ENCODE measurements at places on chromosomes 4 and X.

DNA sequence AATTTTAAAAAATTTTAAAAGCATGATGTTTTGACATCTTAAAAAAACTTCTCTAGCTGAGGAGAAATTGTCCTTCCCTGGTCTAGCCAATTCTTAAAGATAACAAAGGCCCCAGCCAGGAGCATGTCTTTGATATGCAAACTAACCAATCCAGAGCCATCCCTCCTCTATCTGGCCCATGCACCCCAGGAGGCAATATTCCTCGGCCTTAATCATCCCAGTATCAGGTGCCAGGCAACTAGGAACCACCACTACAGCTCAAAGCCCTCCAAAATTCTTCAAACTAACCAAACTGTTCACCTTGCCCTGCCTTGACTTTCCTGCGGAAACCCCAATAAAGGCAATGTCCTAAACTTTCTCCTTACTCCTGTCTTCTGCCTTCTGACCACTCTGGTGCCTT is 97.8 kb upstream of the USP9X start:
- no peak for DNase-seq

DNA sequence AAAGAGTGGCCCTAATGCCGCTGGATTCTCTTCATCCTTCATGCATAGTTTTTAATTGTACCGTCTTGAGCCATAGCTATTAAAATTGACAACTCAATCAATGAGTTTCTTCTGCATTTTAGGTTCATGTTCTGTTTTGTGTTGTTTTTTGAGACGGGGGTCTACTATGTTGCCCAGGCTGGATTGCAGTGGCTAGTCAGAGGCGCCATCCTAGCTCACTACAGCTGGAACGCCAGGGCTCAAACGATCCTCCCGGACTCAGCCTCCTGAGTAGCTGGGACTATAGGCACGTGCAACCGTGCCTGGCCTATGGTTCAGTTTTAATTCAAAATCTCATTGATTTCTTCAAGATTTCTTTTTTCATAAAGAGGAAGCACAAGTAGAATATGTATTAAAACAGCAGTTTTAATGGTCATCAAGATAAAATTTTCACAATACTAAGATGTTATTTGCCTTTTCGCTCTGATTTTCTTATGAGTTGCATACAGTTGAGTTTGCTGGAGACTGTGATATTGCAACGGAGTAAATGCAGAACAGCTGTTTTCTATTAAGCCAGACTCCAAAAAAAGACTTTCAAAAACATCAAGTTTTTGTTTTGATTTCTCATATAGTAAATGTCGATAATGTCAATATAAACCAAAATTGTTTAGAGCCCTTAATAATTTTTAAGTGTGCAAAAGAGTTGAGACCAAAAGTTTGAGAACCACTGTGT is 1.1 kb upstream of the STX18 start:
- no peak for DNase-seq

- DNase-seq: no peak
Measured at GRCh38 chr4:59258002-59258401, 1942.1 kb upstream of the ADGRL3 start.

GRCh38 chrX:13428053-13428786 is 108.4 kb upstream of the ATXN3L start:
- no peak for DNase-seq

DNA sequence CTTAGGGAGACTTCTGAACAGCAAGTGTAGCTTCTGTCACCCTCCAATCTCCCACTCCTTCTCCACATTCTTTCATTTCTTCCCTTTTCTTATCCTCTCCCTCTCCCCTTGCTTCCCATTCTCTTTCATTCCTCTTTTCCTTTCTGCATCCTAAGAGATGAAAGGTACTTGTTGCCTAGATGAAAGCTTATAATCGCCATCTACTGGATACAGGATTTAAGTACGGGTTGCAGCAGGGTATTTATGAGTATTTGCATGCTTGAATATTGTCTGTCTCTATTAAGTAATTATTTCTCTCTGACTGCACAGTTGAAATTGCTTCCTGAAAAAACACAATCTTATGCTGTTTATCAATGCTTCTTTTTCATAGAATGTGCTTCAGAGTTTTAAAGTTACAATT is 174.0 kb upstream of the TENT5D start:
- DNase-seq: no peak

- no peak for DNase-seq
Measured at GRCh38 chrX:46953137-46953527, 40.9 kb downstream of the JADE3 start.

DNA sequence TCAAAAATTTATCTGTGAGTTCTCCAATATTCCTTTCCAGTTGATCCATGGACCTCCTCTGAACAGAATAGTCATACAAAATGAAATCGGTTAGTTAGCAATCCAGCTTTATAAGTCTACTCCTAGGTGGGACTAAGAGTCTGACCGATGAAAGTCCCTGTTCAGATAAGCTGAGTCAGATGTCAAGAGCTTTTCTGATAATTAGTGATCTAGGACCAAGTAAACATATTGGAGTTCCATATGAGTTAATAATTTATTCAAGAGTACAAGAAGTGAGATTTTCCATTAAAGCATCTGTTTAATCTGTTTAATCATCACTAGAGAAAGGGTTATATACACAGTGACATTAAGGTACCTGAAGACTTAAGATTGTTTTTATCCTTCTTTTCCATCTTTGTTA is 74.7 kb downstream of the UGT8 start:
- DNase-seq: no peak

- no peak for DNase-seq
Measured at GRCh38 chrX:126167560-126167959, 1.5 kb upstream of the DCAF12L2 start.

DNA sequence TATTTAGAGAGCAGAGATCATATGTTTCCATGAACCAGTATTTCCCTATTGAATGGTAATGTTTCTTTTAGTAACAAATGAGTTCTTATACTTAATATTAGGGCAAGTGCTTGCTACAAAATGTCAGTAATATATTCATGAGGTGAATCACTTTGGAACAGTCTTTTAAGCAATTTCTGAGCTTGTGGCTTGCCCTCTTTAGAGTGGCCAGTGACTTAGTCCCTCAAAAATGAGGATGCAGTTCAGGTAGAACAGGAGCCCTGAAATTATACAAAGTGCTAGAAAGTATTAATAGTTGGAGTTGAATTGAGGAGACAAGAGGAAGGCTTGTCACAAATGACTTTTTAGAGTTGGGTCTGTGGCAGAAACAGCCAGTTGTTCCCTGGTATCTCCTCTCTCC is 53.4 kb upstream of the PITX2 start:
- DNase-seq: no peak

DNA sequence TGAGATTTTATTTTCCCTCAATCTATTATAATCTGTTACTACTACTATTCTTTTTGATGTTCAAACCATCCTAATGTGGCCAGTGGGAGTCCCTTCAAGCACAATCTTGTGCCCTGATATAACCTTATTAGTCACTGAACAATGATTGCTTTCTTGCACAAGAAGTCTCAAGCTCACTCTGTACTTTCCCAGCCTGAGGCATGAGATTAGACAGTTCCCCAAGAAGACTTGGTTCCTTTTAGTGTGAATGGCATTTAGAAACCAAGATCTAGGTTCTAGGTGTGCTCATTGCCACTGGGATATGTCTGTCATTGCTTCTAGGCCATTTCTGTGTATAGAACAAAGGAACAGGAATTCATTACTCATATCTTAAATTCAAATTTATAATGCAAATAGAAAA is 28.0 kb upstream of the RBM41 start:
- DNase-seq: no peak

DNA sequence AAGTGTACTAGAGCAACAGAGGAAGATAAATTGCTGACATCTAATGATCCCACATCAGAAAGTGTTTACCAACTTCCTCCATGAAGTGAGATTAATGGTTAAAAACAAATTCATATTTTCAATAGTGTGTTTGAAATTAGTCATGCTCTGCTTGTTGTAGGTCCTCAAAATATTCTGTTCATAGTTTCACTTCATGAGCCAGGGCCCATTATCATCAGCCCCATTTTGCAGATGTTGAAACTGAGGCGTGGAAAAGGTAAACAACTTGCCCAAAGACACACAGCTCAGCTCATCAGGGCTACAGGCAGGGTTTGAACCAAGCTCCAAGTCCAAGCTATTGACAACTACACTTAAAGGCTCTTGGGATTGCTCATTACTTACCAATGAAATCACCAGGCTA is 103.5 kb upstream of the PPARGC1A start:
- no peak for DNase-seq

- no peak for DNase-seq
Measured at GRCh38 chrX:154132366-154132765, 11.7 kb upstream of the OPN1LW start.

DNA sequence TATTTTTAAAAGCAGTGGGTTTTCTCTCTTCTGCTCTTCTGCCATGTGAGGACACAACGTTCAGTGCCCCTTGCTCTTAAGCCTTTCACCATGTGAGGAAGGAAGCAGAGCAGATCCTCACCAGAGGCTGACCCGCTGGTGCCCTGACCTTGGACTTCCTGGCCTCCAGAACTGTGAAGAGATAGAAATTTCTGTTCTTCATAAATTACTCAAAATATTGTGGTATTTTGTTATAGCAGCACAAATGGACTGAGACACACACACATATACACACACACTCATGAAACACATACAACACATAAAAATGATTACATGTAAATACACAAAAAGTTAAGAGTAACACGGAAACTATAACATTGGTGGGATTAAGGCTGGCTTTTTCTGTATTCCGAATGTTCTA is 244.8 kb upstream of the NOCT start:
- DNase-seq: no peak

- no peak for DNase-seq
Measured at GRCh38 chrX:96590403-96590802, 94.2 kb upstream of the DIAPH2 start.

- DNase-seq: no peak
Measured at GRCh38 chrX:55546956-55547355, 57.3 kb upstream of the USP51 start.

DNA sequence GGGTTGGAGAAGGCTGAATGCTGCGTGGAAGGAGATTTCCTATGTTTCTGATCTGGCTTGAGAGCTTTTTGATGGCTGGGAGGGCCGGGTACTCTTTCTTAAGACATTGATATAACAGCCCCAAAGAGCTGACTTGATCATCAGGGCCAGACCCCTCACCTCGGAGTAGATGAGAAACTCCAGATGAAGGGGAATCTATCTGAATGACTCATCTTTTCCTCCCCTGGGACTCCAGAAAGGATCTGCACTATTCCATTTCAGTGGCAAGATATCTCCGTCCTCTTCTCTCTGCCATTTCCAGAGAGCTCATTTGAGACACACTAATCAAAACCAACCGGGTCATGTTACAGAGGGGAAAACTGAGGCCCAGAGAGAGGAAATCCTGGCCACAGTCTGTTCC is 92.9 kb upstream of the MSX1 start:
- no peak for DNase-seq

DNA sequence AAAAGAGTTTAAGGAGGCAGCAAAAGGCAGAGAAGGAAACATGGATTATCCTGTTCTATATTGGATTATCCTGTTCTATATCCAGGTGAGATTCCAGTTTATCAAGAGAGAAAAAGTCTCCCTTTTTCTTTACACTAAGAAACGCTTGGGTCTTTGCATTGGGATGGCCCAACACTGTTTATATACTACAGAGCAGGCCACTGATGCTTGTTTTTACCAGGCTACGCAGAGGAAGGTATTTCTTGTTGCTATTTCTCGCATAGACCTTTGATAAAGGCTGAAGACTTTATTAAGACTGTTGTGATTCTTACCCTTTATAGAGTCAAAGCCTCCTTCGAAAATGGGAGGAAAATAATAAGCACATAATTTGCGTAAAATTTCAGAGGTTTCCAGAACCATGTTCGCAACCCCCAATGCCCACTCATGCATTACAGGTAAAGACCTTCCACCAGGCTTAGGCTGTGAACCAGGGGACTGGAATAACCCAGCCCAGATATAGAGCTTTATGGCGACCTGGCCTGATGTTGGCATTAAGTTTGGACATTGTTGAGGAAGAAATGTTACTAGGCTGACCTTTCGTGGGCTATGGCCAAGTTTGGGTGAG is 218.3 kb downstream of the PTTG2 start:
- no peak for DNase-seq
